ENCODE measurements at places on chromosomes 12 and 14. TPM values are rescaled to one million over a fixed set of nuclear protein-coding genes. Genes with fewer than 3 reads are reported as not detected.

DNA sequence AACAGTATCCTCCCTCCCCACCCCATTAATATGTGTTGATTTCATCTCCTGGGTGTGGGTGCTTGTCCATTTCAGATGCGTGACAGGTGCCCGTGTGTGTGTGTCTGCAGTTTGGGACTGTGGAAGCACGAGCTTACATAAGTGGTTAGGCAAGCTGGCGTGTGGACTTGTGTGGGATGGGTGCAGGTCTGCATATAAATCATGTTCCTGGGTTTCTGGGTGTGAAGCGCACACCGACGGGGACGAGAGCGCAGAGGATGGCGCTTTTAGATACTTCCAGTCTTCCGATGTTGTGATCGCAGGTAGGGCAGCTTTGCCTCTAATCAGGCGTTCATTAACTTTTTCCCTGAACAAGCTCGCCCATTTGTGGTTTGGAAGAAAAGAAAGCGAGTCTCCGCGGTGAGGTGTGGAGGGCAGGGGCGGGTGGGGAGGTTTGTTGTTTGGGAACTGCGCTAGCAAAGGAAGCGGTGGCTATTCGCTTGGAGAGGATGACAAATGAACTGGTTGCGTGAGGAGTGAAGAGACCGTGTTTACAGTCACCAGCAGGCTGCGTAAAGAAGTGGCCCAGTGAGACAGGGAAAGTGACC, 865 bp downstream of the RGS6 start:
- no peak for DNase-seq

GRCh38 chr12:104181313-104181712, 34.3 kb upstream of the TXNRD1 start:
- no peak for DNase-seq

- no peak for DNase-seq
These were observed 2.6 kb upstream of the PRKD1 start for GRCh38 chr14:29930283-29930682.

DNA sequence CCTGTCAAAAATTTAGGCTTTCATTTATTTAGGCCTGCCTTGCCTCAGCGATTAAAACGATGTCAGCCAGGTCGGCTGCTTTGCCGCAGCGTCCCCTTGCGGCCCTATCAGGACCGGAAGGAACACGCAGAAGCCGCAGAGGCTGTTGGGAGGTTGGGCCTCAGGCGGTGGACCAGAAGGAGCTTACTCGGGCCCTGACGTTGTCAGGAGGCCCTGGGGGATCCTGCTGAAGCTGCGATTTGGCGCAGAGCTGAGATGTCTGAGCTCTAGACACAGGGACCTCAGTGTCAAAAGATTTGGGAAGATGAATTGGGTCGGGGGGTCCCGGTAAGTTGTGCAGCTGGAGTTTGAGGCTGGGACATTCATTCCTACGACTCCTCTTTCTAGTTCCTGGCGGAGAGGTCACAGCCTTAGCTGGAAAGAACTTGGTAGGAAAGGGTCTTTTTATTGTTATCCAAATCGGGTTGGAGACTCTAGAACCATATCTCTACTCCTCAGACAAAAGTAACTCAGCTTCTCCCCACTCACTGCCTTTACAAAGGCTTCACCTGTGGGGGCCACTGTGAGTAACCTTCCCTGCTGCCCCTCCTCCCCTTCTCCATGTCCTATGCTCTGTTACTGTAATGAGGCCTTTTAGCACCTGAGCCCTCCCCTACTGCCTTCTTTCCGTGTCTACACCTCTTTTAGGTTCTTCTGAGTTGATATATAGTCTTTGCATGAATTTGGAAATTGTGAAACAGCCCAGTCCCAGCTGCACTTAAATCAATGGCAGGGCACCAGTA, 6.6 kb upstream of the ABCD2 start:
- no peak for DNase-seq

- no peak for DNase-seq
These were observed 34.6 kb downstream of the PTPRR start for GRCh38 chr12:70885956-70886355.

DNA sequence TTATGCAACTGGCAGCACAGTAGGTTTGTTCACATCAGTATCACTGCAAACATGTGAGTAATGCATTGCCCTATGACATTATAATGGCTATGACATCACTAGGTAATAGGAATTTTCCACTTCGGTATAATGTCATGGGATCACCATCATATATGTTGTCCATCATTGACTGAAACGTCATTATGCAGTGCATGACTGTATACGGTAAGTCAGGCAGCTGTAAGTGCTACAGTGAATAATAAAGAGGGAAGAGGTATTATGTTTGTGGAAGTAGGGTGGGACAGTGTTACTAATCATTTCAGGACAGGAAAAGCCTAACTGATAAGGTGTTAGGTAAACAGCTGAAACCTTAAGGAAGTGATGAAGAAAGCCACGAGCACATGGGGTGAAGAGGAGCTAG, 68.1 kb downstream of the ANO4 start:
- no peak for DNase-seq

- no peak for DNase-seq
These were observed 2.0 kb downstream of the CRY1 start for GRCh38 chr12:107091381-107091780.

- DNase-seq: no peak
These were observed 67.2 kb downstream of the SCARB1 start for GRCh38 chr12:124796303-124796960.

- DNase-seq: no peak
These were observed 16.2 kb downstream of the NOXRED1 start for GRCh38 chr14:77407158-77407557.

GRCh38 chr12:3288690-3289089, 202.3 kb upstream of the PRMT8 start:
- DNase-seq: no peak

- DNase-seq: no peak
These were observed 13.2 kb downstream of the RPS6KA5 start for GRCh38 chr14:91047174-91047753.

- no peak for DNase-seq
These were observed 104.5 kb upstream of the SFSWAP start for GRCh38 chr12:131606218-131606901.

DNA sequence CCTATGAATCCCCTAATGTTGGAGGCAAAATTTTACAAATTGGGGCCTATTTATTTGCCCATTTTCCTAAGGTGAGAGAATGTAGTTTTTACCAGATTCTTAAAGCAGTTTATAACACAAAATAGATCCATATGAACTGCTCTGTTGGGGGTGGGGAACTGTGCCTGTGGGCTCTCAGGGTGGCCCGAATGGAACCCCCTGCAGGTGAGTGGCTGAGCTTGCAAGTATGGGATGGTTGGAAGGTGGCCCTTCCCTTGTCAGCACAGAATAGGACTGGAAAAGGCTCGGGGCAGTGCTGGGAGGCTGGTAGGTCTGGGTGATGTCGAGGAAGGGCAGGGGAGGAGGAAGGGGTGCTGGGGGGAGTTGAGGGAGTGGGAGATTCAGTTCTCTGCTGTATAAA, 4.9 kb downstream of the VSX2 start:
- no peak for DNase-seq

- DNase-seq: no peak
These were observed 8.8 kb downstream of the BDKRB1 start for GRCh38 chr14:96264853-96265252.

DNA sequence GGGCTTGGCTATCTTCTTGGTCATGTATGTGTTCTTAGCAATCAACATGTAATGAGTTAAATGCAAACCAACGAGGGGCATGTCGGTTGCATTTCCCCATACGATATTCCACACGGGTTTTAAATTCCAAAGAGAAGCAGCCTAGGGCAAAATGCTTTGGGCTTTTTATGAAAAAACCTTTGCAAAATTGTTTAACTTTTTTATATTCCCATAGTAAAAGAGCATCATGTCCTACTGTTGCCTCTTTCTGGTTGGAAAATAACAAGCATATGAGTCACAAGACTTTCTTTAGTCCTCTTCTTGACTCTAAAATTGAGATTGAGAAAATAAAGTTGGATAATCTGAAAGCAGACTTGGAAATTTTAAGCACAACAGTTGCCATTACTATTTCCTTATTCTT, 3.8 kb upstream of the DIO2 start:
- DNase-seq: no peak

DNA sequence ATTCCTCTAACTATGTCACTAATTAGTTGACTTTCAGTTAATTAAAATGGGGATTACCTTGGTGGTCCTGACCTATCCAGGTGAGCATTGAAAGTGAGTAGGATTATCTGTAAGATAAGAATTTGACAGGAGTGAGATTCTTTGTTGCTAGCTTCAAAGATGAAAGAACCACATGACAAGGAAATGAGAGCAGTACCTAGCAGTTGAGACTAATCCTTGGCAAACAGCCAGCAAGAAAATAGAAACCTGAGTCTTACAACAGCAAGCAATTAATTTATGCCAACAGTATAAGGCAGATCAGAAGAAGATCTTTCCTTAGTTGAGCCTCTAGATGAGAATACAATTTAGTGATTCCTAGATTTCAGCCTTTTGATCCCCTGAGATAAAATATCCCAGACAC, 1058.4 kb downstream of the LRFN5 start:
- DNase-seq: no peak

GRCh38 chr14:99628887-99629618, 15.9 kb upstream of the HHIPL1 start:
- DNase-seq: peak; percentile 51

GRCh38 chr12:91811481-91812287, 334.0 kb downstream of the BTG1 start:
- peak; percentile 62 for DNase-seq

GRCh38 chr12:8796831-8797626, 25.4 kb upstream of the A2ML1 start:
- no peak for DNase-seq

- DNase-seq: no peak
These were observed 13.6 kb upstream of the TBC1D30 start for GRCh38 chr12:64810831-64811230.

GRCh38 chr14:74882103-74882920, 596 bp downstream of the DLST start:
- DNase-seq: peak; percentile 47

CMA1 gene
- not detected for total RNA-seq

MYF6 gene
- total RNA-seq: not detected

KLRF1 gene
- total RNA-seq: not detected

IAPP gene
- total RNA-seq: not detected

RHNO1 gene
- 45.4 TPM for total RNA-seq

KRT7 gene
- total RNA-seq: 5.6 TPM

MSI1 gene
- total RNA-seq: 0.22 TPM

B4GALNT1 gene
- total RNA-seq: 4.1 TPM

NFKBIA gene
- total RNA-seq: 482 TPM
